ENCODE measurements at places on chromosomes 12 and 14. TPM values are rescaled to one million over a fixed set of nuclear protein-coding genes. Genes with fewer than 3 reads are reported as not detected.
A peak's percentile ranks its signal among the peaks of the same experiment; 100 is the strongest.

The TNFRSF1A gene
- total RNA-seq, result 108 TPM

DNA sequence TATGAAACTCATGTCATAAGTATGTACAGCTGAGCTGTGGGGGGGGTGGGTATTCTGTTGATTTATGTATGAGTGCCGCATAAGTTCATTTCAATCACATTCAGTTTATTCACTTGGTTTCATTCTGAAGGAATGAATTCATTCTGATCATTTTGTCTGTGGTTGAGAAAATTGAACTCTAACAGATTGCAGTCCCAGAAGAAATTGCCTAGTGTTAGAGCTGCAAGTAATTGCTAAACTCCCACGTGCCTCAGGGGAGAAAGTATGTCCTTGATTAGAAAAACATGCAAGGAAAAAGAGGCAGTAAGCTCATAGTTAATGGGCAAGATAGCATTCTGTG is 442.4 kb upstream of the MGAT4C start:
- no peaks in the 10 kb centered on the region for H3K4me1 ChIP-seq
- H3K27me3 ChIP-seq, result no peaks in the 10 kb centered on the region
- H3K4me3 ChIP-seq, result no peak overlapping the region
- no peak overlapping the region for H3K27ac ChIP-seq
- DNase-seq, result no peak

DNA sequence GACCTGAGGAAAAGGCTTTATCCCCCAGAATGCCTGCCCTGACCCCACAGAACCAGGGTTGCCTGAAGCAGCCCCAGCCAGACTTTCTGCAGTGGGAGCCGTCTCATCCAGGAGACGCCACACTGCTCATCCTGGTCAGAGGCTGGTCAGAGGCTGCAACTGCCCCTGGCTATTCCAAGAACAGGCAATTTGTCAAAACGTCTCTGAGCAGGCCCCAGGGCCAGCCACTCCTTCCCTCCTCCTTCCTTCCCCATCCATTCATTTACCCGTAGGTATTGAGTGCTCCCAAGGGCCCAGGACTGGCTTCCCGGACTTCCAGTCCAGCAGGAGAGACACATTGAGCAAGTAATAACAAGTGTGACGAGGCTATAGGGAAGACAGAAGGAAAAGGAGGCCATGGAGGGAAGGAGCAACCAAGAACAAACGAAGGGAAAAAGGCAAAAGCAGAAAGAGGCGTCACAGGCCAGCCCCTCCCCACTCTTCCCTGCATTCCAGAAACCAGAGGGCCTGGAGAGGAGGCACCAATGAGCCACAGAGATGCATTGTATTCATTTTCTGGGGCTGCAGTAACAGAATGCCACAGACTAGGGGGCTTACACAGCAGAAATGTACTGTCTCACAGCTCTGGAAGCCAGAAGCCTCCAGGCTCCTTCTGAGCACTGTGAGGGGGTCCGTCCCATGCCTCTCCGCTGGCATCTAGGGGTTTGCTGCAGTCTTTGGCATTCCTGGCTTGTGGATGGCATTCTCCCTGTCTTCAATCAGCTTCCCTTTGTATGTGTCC is 21.0 kb upstream of the CD9 start:
- no peaks in the 10 kb centered on the region for H3K4me1 ChIP-seq
- no peak overlapping the region for H3K27ac ChIP-seq
- H3K27me3 ChIP-seq, result no peaks in the 10 kb centered on the region
- H3K36me3 ChIP-seq, result no peaks in the 10 kb centered on the region
- H3K4me3 ChIP-seq, result no peak overlapping the region

DNA sequence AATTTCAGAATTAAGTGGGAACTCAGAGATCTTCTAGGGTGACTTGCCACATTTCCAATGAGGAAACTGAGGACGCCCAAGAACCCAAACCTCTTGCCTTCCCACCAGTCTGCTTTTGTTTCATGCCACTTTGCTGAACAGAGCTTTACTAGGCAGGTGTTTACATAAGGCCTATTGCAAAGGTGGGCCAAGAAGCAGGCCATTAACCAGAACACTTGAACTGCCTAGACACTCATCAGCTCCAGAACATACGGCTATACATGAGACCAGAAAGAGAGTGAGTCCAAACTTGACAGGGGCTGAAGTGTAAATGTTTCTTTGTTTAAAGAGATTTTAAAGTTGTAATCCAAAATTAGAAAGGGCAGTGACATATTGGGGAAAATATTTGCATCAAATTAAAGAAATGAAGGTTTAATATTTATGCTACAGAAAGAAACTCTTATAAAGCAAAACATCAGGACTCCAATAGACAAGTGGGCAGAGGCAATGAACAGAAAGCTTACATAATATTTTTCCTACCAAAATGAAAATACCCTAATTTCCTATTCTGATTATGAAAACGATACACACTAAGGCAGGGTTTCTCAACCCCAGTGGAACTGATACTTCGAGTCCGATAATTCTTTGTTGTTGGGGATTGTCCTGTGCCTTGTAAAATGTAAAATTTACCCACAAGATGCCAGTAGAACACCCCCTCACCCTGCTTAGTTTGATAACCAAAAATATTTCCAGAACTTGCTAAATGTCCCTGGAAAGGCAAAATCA is 11.7 kb downstream of the BATF start:
- no peak for DNase-seq
- no peak overlapping the region for H3K4me3 ChIP-seq
- H3K4me1 ChIP-seq, result peaks cover 11% of the 10 kb centered on the region
- no peak overlapping the region for H3K27ac ChIP-seq
- no peaks in the 10 kb centered on the region for H3K27me3 ChIP-seq
- no peaks in the 10 kb centered on the region for H3K36me3 ChIP-seq

DNA sequence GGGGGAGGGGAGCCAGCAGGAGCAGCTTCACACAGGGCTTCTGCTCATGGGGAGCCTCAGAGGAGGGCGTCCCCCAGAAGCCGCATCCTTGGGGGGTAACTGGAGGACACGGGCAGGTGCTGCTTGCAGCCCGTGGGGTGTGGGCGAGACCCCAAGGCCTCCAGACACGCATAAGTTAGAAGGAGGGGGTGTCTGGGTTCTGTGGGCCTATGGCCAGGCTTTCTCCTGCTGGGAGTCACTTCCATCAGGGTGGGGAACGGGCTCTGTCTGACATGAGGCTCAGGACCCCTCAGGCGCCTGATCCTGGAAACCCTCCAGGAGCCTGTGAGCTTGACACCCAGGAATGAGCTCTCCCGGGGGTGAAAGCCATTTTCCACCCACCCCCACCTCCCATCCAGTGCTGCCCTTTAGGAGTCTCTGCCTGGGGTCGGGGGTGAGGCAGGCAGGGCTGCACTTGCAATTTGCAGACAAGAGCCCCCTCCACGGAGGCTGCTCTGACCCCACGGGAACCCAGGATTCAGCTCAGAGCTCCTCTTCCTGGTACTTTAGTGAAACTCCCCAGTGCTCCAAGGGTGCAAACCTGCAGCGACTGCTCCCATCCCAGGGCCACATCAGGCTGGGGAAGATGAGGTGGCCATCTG is 325.7 kb downstream of the ADGRD1 start:
- peaks cover 4% of the 10 kb centered on the region for H3K27me3 ChIP-seq
- no peak overlapping the region for H3K27ac ChIP-seq
- no peaks in the 10 kb centered on the region for H3K4me1 ChIP-seq
- H3K4me3 ChIP-seq, result no peak overlapping the region

The KIF26A gene
- total RNA-seq, result 4.4 TPM

DNA sequence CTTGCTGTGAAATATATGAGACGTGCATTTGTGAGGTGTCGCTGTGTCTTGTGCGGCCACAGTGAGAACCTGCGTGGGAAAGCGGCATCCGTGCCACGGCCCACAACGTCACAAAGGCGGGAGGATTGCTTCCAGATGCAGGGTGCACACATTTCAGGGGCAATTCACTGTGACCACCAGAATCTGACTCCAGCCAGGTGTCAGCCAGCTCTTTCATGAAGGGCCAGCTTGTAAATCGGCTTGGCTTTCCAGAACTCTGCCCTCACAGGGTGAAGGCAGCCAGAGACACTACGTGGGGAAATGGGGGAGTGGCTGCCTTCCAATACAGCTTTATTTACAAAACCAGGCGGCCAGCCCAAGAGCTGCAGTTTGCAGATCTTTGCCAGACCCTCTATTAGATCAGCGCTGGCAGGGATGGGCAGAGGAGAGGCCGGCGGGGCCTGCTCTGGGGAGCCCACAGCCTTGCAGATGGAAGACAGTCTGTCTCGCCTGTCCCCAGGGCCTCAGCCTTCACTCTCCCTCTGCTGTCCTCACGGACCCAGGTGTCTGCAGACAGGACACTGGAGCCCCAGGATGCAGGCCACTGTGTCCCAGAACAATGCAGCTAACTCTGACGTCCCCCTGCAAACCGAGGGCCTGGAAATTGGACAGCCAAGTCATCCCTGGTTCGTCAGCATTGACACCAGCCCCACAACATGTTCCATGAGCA is 53.5 kb downstream of the ADGRD1 start:
- H3K4me1 ChIP-seq, result no peaks in the 10 kb centered on the region
- H3K36me3 ChIP-seq, result no peaks in the 10 kb centered on the region
- DNase-seq, result no peak
- no peak overlapping the region for H3K4me3 ChIP-seq

The CDCA3 gene
- 59.0 TPM for total RNA-seq

DNA sequence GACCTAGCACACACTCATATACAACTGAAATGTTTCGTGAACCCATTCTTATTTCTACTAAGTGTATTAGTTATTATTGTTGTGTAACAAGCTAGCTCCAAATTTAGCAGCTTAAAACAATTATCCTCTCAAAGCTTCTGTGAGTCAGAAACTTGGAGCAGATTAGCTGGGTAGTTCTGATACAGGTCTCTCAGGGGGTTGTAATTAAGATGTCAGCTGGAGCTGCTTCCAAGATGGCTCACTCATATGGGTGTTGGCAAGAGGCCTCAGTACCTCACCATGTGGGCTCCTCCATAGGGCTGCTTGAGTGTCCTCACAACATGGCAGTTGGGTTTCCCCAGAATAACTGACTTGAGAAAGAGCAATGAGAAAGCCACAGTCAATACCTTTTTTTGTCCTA is 9.8 kb downstream of the GPR135 start:
- H3K27ac ChIP-seq, result no peak overlapping the region
- no peaks in the 10 kb centered on the region for H3K27me3 ChIP-seq
- no peaks in the 10 kb centered on the region for H3K4me1 ChIP-seq
- no peak for DNase-seq

GRCh38 chr14:24699052-24699451 is 65.1 kb upstream of the GZMB start:
- H3K27me3 ChIP-seq, result no peaks in the 10 kb centered on the region
- H3K27ac ChIP-seq, result no peak overlapping the region
- no peaks in the 10 kb centered on the region for H3K36me3 ChIP-seq
- no peak overlapping the region for H3K4me3 ChIP-seq
- no peak for DNase-seq

DNA sequence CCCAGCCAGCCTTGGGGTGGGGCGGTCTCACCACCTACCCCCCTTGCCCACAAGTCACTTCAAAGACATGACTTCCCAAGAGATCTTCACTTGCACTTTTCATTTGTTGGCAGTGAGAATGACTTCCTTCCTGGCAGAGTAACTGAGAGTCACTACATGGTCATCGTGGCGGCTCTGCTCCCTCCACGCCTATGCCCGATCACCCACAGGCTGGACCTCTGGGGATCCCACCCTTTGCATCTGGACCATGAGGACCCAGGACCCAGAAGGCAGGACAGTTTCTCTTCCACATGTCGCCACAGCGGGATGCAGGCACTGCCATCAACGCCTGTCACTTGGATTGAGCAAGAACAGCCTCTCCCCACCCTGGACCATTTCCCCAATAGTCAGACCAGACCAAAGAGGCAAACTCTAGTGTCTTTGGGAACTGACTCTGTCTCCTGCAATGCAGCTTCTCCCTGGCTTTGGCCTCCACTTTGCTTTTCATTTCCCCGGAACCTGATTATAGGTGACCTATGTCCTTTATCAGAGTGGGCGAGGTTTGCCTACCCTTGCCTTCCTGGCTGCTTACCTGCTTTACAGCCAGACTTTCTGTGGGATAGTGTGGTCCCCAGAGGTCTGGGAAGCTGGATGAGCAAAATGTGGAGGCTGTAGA is 3.6 kb downstream of the VDR start:
- peaks cover 9% of the 10 kb centered on the region for H3K27me3 ChIP-seq
- H3K27ac ChIP-seq, result no peak overlapping the region
- H3K36me3 ChIP-seq, result no peaks in the 10 kb centered on the region
- no peak overlapping the region for H3K4me3 ChIP-seq
- H3K4me1 ChIP-seq, result peaks cover 17% of the 10 kb centered on the region
- DNase-seq, result no peak

GRCh38 chr14:34331728-34332623 is 130.1 kb downstream of the SPTSSA start:
- peak; percentile 22 for DNase-seq
- 0 out of 2 replicates have a peak overlapping the region, but pooled peaks have one; percentile 48 for H3K27ac ChIP-seq
- peak overlapping the region; percentile 13 for H3K4me3 ChIP-seq
- no peaks in the 10 kb centered on the region for H3K4me1 ChIP-seq
- H3K36me3 ChIP-seq, result no peaks in the 10 kb centered on the region

DNA sequence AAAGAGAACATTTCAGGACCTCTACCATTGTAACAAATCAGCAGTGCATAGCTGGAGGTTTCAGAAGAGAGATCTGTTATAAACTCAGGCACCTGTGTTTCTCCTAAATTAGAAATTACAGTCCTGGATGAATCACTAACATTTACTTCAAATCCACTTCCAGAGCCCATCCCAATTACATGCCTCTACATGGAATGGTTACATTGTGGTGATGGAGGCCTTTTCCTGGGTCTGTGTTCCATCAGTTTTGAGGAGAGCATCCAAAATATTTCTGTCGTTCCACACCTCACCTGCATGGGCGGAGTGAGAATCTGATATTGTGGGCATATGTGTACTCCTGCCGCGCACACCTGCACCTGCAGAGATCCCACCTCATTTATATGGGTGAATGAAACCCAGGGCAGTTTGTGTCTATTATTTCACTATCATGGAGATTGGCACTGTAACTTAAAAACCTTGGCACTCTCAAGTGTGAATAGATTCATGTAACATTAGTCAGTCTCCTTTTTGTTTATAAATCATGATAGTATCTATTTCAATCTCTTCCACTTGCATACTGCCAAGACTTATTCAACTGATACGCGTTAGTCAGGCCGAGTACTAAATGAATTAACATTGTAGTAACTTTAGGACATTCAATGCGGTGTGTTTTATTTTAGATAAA is 215.1 kb upstream of the FAR2 start:
- H3K36me3 ChIP-seq, result no peaks in the 10 kb centered on the region
- no peak for DNase-seq
- no peaks in the 10 kb centered on the region for H3K27me3 ChIP-seq
- no peaks in the 10 kb centered on the region for H3K4me1 ChIP-seq
- no peak overlapping the region for H3K27ac ChIP-seq

The TIMELESS gene
- total RNA-seq, result 46.2 TPM

GRCh38 chr12:6180268-6181051 is 19.7 kb upstream of the CD9 start:
- H3K27me3 ChIP-seq, result no peaks in the 10 kb centered on the region
- no peak for DNase-seq
- no peaks in the 10 kb centered on the region for H3K36me3 ChIP-seq
- no peak overlapping the region for H3K27ac ChIP-seq
- no peaks in the 10 kb centered on the region for H3K4me1 ChIP-seq

- H3K4me3 ChIP-seq, result no peak overlapping the region
- no peaks in the 10 kb centered on the region for H3K36me3 ChIP-seq
- no peak overlapping the region for H3K27ac ChIP-seq
- no peaks in the 10 kb centered on the region for H3K4me1 ChIP-seq
- H3K27me3 ChIP-seq, result no peaks in the 10 kb centered on the region
These were observed 72.7 kb upstream of the GRIP1 start for GRCh38 chr12:66751432-66752113.

The RPL10L gene
- not detected for total RNA-seq

The SLC7A8 gene
- total RNA-seq, result 0.90 TPM

The TMEM233 gene
- not detected for total RNA-seq

GRCh38 chr12:19848421-19848820 is 409.1 kb downstream of the AEBP2 start:
- no peak overlapping the region for H3K4me3 ChIP-seq
- H3K4me1 ChIP-seq, result no peaks in the 10 kb centered on the region
- no peak for DNase-seq
- H3K27me3 ChIP-seq, result no peaks in the 10 kb centered on the region
- H3K36me3 ChIP-seq, result no peaks in the 10 kb centered on the region

The BIN2 gene
- total RNA-seq, result 0.39 TPM

The INHBE gene
- total RNA-seq, result 0.59 TPM
